WERI-Rb-1 (cell line): ENCODE measurements at places on chromosomes 4 and X.

DNA sequence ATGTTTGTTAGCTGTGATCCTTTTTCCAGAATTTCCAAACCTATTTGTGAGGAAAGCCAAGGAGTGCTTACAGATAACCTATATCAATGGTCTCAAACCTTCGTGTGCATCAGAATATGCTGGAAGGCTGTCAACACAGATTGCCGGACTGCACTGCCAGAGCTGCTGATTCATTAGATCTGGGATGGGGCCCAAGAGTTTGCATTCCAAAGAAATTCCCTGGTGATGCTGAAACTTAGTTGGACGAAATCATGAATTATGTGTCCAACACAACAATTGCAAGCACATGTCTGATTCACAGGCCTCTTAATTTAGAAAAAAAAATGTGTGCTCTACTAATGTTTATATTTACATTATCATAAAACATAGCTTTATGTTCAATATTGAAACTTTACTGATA is 544.0 kb upstream of the AMOT start:
- no peak for DNase-seq

DNA sequence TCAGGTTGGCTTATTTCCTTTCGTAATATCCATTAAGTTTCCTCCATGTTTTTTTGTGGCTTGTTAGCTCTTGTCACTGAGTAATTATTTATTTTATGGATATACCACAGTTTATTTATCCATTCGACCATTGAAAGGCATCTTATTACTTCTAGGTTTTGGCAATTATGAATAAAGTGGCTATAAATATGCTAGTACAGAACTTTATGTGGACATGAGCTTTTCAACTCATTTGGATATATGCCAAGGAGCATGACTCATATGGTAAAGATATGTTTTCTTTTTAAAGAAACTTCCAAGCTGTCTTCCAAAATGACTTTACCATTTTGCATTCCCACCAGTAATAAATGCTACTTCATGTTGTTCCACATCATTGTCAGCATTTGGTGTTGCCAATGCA is 803.6 kb downstream of the GLUD2 start:
- DNase-seq: no peak

GRCh38 chr4:42151568-42152506 is 618 bp downstream of the BEND4 start:
- peak; percentile 91 for DNase-seq

DNA sequence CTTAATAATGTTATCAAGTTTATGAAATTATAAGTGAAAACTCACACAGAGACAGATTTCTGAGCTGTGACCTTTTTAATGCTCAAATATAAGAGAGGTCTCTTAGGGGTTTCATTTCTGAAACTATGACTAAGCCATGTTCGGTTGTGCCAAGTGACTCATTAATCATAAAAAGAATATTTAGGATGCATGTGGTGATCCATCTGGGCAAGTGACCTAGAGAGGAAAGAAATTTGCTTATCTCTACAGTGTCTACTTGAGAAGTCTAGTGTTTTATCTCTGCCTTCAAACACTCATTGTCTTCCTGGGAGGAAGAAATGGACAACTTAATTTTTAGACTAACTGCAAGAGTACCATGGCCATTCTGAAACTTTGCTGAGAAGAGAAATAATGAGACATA is 545.3 kb upstream of the GRID2 start:
- no peak for DNase-seq

- no peak for DNase-seq
Observed at GRCh38 chr4:187480146-187481145, 515.1 kb upstream of the ZFP42 start.

GRCh38 chrX:153456161-153456560 is 10.3 kb upstream of the TREX2 start:
- no peak for DNase-seq

- no peak for DNase-seq
Observed at GRCh38 chrX:9392445-9392844, 72.4 kb upstream of the TBL1X start.

- DNase-seq: no peak
Observed at GRCh38 chr4:184269879-184270430, 52.3 kb upstream of the ENPP6 start.

- DNase-seq: no peak
Observed at GRCh38 chr4:86934147-86934770, 552 bp upstream of the AFF1 start.

DNA sequence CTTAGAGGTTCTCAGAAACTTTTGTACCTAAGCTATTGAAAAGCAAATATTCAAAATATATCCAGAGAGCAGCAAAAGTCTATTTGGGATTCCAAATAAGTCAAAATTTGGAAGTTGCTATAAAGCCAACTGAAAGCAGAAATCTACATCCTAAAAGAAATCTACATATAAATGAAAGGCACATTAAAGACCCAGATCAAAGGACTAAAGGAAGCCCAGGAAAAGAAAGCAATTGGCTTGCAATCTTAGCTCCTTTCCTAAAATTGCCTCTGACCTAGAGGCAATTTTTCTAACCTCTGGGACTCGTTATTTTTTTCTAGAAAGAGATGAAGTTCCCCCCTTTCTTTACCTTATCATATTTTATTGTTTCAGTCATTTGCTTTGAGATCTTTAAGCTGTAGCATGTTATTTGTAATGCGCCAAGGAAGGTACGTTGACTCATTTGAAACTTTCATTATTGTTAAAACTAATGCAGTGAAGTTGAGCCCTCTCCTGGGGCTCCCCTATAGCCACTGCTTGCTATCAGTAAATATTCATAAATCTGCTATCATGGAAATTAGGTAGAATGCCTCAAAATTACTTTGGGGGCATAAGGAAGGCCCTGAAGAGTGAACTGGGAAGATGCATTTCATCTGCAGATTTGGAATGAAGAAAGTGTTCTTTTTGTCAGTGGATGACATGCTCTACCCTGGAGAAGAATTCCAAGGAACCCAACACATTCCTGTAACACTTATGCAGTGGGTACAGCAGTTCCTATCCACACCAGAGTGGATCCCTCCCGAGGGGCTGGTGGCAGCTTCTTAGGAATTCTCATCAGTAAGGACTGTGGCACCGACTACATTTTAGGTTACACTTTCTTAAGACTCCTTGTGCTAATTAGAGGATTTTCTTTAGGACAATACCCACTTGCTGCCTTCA is 177.8 kb upstream of the IGFBP7 start:
- no peak for DNase-seq
